Urinary bladder (tissue), 4 donors: ENCODE measurements at places on chromosomes 13 and 19. TPM values are rescaled to one million over a fixed set of nuclear protein-coding genes. Genes with fewer than 3 reads are reported as not detected.

DNA sequence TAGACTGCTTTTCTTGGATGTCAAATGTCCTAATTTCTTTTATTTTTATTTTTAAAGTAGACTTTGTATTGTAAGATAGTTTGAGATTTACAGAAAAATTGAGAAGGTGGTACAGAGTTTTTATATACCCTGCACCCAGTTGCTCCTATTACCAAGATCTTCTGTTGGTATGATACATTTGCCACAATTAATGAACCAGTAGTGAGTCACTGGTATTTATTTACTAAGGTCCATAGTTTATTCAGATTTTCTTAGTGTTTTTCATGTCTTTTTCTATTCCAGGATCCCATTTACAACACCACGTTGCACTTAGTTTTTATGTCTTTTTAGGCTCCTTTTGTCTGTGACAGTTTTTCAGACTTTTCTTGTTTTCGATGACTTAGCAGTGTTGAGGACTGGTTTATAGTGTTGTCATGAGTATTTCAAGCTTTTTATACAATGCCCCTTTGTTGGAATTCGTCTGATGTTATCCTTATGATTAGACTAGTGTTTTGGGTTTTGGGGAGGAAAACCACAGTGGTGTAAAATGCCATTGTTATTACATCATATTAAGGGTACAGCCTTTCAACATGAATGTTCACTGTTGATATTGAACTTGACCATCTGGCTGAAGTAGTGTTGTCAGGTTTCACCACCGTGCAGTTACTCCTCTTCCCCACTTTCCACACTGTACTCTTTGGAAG is 35.9 kb downstream of the COG3 start:
- no peak for DNase-seq

GRCh38 chr19:389255-389934 is 19.6 kb downstream of the C2CD4C start:
- DNase-seq: no peak

DNA sequence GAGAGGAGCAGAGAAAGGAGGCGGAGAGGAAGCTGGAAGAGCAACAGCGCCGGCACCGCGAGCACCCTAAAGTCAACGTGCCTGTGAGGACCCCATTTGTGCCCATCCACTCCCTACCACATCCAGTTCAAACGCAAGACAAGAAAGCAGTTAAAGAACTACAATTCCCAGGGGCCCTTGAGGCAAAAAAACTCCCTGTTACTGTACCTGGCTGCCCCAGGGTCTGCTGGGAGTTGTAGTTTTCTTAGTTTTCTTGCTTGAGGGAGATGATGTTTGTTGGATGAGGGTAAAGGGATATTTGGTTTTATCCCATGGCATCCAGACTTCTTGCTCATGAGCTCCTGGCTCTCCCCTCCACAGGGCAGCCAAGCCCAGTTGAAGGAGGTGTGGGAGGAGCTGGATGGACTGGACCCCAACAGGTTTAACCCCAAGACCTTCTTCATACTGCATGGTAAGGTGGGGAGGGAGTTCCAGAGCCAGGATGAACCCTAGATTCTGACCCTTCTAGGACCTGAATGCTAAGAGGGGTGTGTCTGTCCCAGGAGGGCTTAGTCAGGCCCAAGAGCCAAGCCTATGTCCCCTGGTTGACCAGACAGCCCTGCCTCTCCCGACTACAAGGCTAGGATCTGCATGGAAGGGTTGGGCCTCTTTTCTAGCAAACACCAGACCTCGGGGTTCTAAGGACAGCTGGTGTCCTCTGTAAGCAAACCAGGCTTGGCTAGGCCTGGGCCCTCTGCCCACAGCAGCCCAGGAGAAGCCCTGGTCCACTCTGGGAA is 13.2 kb downstream of the NUCB1 start:
- DNase-seq: no peak

- no peak for DNase-seq
Measured at GRCh38 chr13:43016226-43016625, 7.2 kb upstream of the DNAJC15 start.

Gene CCL25
- not detected for total RNA-seq
